Ecto neural progenitor cell (in vitro differentiated cells): ENCODE measurements at places on chromosomes 4 and X.

DNA sequence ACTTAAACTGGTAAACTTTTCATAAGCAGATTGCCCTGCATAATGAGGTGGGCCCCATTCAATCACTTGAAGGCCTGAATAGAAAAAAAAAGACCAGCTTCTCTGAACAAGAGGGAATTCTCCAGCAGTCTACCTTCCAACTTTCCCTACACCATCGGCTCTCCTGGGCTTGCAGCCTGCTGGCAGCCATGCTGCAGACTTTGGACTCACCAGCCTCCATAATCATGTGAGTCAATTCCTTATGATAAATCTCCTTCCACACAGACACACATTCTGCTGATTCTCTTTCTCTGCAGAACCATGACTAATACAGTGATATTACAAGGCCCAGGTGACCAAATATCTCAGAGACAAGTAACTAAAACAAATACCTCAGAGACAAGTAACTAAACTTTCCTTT is 113.8 kb upstream of the WDR17 start:
- no peak for DNase-seq

- DNase-seq = no peak
Measured at GRCh38 chr4:19259920-19260319, 991.8 kb upstream of the SLIT2 start.

GRCh38 chr4:814312-814850 is 11.5 kb downstream of the CPLX1 start:
- no peak for DNase-seq

DNA sequence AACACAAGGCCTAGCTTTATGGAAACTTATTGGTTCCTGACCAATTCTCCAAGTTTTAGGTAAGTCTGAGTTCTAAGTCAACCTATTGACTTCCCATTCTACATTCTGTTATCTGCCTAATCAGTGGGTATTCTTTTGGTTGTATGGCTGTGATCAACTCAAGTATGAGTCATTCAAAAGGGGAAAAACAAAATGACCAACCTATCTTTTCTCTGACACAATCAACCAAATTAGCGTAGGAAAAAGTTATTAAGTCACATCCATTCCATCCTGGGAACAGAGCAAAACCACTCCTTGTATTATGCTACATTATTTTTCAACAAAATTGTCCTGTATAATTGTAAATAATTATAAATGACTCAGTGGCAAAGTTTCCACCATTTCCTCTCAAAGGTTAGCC is 136.2 kb downstream of the SHROOM4 start:
- DNase-seq = no peak

DNA sequence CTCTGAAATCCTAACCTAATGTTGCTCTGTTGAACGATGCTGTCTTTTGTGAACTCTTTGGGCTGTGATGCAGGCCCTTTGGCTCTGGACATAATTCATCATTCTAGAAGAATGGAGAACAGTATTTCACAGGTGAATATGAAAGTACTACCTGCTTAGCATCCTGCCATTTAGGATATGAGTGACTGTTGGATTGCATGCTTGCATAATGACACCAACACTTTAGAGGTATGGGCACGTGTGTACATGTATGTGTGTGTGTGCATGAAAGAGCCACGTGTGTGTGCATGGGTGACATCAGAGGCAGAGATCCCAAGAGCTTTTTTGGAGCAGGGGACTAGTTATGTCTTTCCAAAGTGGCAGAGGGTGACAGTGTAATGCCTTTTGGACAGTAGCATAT is 70.2 kb upstream of the ZNF518B start:
- DNase-seq = no peak

- DNase-seq = no peak
Measured at GRCh38 chr4:818106-818921, 7.6 kb downstream of the CPLX1 start.

DNA sequence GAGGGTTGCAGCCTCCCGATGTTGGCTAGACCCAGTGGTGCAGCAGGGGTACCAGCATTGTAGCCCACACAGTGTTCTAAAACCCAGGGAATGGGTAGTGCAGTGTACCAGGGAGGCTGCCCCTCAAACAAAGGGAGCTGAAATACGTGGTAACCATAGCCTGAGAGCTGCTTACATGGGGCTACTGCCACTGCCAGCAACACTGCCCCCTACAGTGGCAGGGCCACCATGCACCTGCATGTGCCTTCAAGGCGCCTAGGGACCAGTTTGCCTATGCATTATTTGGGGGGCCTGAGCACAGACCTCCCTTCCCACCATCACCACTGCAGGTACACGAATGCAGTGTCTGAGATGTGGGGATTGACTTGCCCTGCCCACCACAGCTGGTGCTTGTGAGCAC is 21.0 kb upstream of the BMP15 start:
- DNase-seq = no peak

GRCh38 chr4:154720123-154720522 is 23.7 kb upstream of the LRAT start:
- DNase-seq = no peak

DNA sequence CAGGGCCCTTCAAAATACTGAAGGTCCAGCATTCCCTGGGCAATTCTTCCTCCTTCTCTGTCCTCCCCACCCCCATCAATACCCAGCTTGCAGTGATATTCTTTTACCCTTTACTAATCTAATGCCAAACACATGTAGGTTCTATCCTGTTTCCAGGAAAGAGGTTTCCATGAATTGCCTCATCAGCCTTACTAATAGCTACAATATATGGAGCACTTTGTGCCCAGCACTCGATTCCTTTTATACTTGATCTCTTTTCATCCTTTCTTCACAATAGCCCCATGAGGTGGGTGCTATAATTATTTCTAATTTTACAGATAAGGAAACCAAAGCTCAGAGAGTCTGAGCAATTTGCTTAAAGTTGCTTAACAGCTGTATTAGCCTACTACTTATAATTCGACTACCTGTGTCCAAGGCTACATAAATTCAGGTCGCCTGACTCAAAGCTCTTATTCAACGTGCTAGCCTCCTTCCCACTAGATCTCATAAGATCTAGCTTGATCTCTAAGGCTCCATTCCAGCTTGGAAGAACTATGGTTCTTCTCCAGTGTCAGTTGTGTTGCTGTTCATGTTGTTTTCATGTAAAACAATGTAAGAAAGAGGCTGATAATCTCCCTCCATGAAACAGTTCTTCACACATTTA is 229.6 kb upstream of the PGRMC2 start:
- no peak for DNase-seq

DNA sequence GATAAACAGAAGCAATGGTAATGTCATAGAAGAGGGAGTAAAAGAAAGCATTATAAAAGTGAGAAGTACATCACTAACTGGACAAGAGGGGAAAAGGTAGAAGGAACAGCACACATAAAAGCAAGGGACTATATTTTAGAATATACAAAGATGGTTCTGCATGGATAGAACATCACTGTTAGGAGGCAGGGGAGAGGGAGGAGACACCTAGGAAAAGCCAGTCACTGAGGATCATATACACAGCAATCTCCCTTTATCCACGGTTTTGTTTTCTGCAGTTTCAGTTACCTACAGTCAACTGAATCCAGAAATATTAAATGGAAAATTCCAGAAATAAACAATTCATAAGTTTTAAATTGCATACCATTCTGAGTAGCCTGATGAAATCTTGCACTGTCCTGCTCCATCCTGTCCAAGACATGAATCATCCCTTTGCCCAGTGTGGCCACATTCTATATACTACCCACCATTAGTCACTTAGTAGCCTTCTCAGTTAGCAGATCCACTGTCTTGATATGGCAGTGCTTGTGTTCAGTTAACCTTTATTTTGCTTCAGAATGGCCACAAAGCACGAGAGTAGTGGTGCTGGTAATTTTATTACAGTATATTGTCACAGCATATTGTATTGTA is 74.2 kb downstream of the PPA2 start:
- no peak for DNase-seq

- DNase-seq = no peak
Measured at GRCh38 chrX:150635952-150636351, 57.2 kb upstream of the MTMR1 start.

DNA sequence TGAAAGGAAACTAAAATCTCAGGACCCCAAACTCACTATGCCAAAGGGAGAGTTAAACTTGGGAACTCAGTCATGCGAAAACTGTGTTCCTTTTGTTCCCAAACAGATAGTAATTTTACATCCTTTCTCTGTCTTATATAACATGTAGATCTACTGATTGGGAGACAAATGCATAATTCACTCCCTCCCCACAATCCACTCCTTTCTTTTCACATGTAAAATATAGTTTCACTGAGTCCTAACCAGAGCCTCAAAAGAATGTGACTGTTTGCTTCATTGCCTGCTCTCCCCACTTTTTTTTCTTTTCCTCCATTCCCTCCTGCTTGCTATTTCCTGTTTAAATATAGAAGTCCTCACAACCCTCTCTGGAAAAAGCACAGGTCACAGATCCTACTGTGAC is 699.3 kb upstream of the ADGRL3 start:
- DNase-seq = no peak

DNA sequence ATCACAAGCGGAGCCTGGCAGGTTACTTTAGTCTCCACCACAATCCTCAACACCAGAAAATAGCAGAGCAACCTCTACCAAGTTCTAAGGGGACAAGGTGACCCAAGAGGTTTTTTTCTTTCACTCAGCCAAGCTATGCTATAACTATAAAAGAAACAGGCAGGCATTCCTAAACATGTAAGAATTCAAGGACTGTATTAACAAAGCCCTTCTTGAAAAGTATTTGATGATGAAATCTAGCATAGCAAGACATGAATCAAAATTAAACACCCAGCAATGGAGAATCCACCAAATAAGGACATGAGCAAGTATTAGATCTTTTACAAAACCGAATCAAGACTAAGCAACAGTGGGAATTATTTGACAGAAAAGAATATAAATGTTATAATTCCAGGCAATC is 25.7 kb upstream of the C1QTNF7 start:
- DNase-seq = no peak

DNA sequence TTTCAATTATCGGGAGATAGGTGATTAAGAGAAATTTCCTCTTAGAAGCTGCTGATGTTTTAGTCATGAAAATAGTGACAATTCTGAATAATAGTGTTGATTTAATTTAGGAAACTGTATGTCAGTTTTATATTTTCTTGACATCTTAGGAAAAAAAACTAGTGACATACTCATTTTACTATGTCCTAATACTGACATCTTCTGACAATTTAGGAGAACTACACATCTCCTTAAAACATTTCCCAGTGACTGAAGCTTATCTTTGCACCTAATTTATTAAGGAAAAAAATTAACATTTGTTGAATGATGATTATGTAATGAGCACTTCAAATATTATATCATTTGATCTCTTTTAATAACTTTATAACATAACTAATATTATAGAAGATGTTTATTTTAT is 42.0 kb upstream of the RBMXL3 start:
- DNase-seq = no peak

DNA sequence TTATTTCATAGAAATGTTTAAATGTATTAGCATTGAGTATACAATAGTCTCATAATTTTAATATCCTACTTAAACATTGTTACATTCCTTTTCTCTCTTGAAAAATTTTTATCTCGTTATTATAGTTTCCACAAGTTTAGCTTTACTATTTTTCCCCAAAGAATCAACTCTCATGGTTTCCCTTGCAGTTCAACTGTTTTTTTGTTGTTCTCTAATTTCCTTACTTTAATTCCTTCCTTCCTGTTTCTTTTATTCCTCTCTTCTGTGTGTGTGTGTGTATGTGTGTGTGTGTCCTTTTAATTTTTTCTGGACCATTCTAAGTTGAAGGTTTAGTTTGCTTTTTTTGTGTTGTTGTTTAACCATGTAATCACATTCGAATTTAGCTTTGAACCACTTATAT is 171.1 kb downstream of the GASK1B start:
- DNase-seq = no peak

- no peak for DNase-seq
Measured at GRCh38 chr4:139368998-139369397, 66.7 kb upstream of the NDUFC1 start.

GRCh38 chr4:38565271-38566199 is 98.5 kb upstream of the KLF3 start:
- no peak for DNase-seq

DNA sequence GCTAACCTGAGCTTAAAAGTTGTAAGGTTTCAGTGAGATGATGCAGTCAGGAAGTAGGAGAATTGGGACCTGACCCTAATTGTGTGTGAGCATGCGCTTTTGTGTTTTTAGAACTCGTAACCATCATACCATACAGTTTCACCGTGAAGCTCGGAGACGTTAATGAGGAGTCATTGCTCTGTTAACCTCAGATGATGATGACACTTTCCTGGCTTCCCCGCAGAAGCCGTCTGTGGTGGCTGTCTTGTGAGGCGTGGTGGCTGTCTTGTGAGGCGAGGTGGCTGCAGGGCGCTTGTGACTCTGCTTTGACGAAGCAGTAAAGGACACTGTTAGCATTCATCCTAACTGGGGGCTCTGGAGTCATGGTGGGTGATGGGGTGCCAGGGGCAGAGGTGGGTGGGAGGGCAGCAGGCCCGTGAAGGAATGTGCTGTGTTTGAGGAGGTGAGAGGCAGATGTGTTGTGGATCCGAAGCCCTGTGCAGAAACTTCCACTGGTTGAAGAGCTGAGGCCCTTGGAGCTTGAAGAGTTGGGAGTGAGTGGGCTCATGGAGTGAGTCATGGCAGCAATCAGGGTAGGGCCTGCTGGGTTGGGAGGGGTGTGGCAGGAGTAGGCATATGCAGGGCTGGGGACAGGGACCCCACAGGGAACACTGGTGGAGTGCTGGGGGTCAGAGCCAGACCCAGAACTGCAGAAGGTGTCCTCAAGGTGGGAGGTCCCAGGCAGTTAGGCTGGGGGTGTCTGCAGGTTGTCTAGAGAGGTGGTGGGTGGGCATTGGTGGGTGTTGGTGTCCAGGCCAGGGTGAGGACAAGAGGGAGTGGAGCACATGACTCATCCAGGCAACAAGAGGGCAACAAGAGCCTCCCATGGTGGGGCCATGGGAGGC is 57.4 kb downstream of the NSD2 start:
- DNase-seq = no peak

DNA sequence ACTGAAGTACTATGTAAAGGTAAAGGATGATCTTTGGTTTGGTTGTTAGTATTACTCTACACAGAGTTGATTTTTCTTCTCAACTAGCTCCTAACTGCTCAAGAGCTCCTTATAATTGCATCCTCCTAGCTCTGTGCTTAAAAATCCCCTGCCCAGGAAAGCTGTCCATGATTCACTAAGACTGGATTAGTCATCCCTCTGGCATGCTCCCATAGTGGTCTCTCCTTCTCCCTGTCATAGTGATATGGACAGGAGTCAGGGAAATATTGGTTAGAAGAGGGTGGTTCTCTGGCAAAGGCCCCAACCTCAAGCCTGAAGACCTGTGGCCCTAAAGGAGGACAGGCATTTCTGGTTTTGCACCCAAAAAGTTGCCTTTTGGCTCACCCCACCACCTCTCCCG is 242.3 kb upstream of the KCNIP4 start:
- DNase-seq = no peak

- no peak for DNase-seq
Measured at GRCh38 chrX:54633641-54634040, 103.6 kb downstream of the GNL3L start.

DNA sequence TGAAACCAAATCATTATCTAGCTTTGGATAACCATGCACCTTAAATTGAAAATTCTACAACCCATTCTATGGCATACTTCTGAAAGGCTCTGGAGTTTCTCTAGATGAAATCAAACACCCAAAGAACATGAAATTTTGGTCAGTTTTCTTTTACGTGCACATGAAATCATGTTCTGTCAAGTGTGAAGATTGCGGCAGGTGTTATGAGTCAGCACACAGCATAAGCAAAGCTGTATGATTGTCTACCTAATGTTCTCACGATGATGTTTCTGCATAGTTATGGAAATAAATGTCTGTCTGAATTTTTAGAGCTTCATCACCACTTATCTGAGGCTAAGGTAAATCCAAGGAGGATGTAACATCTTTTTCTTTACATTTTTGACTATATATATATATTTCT is 495.3 kb downstream of the IL1RAPL1 start:
- DNase-seq = no peak
